Upper lobe of left lung (tissue), 6 donors: ENCODE measurements at places on chromosomes 13 and 19. TPM values are rescaled to one million over a fixed set of nuclear protein-coding genes. Genes with fewer than 3 reads are reported as not detected.

- peak; percentile 73 for DNase-seq
Observed at GRCh38 chr13:65149687-65150086, 2080.4 kb downstream of the PCDH9 start.

DNA sequence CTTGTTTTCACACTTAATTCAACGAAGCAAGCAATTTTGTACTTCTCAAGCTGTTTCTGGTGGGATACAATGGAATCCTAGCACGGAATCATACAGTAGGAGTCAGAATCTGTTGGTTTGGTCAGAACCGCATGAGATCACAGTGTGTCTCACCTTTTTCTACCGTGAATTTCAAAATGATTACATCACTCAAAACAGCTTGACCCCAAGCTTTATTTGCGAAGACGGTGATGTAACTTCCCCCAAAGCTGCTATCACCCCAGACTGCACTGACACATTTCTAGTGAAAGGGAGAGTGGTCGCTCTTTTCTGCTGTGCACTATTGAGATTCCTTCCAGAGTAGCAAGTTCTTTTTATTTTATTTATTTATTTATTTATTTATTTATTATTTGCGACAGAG lies 9.6 kb downstream of the C19orf18 start:
- DNase-seq: no peak

DNA sequence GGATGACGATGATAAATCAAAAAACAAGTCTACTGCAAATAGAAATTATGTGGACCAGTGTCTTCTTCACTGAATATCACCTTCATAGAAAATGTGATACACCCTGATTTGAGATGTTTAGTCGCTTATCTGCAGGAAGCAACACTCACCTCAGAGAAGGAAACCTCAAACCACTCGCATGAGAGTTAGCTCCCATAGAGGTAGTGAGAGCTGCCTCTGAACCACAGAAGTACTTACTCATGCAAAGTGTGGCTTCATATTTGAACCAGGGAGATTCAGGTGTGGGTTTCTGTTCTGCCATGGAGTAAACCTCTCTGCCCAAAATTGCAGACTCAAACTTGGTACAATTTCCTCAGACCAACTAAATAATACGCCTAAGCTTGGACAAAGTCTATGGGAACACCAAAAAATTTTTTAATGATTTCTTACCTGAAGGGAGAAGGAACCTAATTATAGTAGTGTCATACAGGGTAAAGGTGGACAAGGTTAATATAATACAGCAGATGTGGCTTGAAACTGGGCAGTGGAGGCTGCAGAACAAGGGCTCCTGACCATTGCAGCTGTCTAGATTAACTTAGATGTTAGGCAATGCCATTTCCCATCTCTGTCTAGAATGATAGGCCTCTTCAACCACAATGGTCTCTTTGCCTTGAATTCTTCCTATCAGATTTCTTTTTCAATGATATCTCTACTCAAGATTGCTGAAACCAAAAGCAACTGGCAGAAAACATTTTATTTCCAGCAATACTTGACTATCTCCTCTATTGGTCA lies 29.6 kb upstream of the RCBTB2 start:
- DNase-seq: peak; percentile 48

- DNase-seq: no peak
Observed at GRCh38 chr19:41646589-41647204, 19.8 kb upstream of the CEACAM4 start.

GRCh38 chr13:41974262-41974900 lies 13.5 kb upstream of the VWA8 start:
- no peak for DNase-seq

GRCh38 chr19:44367024-44367423 lies 10.5 kb upstream of the ZNF112 start:
- no peak for DNase-seq

GRCh38 chr19:13935765-13936510 lies 2.3 kb downstream of the PODNL1 start:
- DNase-seq: no peak

- no peak for DNase-seq
Observed at GRCh38 chr13:36862002-36862685, 43.1 kb downstream of the RFXAP start.

DNA sequence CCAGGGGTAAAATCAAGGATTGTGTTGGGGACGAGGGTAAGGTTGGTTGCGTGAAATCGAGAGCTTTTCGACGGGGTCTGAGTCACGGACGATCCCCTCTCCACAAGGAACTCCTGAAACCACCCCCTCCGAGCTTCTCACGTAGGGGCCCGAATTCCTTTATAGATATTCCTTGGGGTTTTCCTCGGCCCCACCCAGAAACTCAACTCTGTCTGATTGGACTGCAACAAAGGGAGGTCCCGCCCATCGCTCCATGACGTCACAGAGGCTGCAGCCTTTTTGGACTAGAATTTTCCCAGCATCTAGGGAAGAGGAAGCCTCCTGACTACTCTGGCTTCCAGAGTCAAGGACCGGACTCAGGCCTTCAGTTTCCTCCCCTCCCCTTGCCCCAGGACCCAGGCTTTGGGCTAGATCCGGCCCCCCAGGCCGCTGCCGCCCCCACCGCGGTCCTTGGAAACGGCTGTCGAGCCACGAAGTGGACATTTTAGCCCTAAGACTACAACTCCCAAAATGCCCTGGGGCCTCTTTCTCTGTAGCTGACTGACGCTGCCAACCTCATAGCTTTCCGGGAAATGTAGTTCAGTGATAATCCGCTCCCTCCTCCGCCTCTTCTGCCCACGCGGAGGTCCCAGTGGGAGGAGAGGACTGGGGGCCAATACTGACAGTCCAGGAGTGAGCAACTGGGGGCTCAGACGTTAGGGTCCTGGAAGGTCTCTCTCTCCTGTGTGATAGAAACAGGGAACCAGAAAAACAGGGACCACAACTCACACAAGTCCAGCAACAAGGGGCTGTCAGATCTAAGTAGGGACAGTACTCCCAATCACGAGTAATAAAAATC lies at the start of gene IZUMO1:
Gene IZUMO1, minus strand, starts transcription at position 172 of the 838 bp plus-strand sequence. CDS start 1,050 bp downstream, outside the sequence.
- peak; percentile 80 for DNase-seq

- no peak for DNase-seq
Observed at GRCh38 chr13:105364191-105364590, 1171.3 kb downstream of the EFNB2 start.

DNA sequence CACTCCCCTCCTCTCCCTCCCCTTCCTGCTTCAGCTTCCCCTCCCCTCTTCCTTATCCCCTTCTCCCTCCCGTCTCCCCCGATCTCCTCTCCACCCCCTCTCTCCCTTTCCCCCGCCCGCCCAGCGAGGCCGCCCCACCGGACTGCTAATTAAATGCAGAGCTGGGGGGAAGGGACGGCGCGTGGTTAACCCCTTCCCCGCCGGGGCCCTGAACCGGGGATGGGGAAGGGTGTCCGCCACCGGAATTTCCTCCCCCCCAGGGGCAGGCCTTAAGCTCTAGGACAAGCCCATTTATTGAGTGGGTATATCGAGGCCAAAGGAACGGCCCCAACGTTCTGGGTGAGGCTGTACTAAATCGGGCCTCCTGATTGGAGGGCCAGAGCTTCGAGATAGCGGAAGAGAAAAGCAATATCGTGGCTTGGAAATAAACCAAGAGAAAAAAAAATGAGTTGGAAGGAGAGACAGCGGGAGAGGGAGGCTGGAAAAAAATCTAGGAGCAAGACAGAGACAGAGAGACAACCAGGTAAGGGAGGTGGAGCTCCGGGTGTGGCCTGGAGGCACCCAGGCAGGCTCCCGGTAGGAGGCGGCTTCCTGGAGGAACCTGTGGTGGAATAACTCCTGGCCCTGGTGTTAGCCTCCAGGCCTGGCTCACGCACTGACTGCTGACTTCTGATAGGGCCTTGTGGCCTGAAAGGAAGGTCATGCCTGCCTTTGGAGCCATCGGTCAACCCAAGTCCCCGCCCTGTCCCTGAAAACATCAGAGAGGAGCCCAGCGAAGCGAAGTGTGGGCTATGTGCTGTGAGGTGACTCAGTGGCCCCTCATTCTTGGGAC lies 11.6 kb upstream of the JUND start:
- DNase-seq: peak; percentile 94

GRCh38 chr13:72953391-72953965 lies 105.3 kb upstream of the KLF5 start:
- DNase-seq: peak; percentile 84

DNA sequence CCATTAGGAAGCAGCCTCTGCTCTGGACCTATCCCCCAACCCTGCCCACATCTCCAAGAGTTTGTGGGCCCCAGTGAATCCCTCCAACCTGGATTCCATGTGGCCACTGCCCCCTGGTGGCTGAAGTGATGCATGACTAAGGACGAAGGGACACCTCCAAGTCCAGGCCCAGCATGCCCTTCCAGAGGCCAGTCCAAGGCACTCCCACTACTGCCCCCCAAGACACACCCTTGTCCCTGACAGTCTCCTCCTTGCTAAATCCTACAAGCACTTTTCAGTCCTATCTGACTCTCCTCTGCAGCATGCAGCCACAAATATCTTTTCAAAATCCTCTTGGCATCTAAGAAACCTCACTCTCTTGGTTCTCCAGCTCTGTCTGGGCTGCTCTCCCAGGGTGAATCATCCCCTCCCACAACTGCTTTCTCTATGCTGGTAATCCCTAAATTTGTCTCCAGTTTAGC lies 33.0 kb downstream of the DEDD2 start:
- no peak for DNase-seq

- DNase-seq: no peak
Observed at GRCh38 chr19:30004403-30004802, 62.4 kb downstream of the URI1 start.

DNA sequence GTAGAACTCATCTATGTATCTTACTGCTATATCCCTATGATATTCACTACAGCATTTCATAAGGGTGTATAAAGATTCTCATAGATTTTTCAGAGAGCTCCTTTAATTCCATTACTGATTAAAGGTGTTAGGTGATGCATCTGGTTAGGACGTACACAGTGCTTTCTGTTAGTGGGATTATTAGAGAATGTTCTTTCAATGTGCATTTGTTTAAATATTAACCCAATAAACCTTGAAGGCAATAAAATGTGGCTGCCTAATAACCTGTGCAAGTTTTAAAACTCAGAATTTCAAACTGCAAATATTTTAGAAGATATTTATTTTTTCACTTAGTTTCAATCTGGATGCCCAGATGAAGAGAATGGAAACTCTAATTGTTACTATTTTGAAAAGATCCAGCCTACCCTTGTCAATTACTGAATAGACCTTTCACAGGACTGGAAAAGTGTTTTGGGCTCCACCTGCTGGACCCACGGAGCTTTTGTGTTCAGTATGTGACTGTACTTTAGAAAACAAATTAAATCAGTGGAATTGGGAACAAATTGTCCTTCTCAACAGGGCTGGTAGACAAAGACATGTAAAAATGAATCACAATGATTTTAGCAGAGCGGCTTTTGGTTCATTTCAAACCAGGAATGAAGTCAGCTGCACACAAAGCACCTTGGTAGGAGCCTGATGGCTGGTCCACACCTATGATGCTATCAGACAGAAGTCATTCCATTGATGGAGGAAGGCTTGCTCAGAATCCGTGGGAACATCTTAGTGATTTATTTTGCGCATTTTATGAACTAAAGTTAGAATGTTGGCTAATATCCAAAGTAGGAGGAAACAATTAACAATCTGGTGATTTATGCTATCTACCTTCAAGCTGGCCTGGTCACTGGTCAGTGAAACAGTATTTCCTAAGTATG lies 89.4 kb upstream of the RAP2A start:
- peak; percentile 49 for DNase-seq

GRCh38 chr13:34076319-34076718 lies 258.4 kb downstream of the RFC3 start:
- no peak for DNase-seq

GRCh38 chr19:57559008-57559403 lies 657 bp downstream of the ZNF550 start:
- DNase-seq: no peak

DNA sequence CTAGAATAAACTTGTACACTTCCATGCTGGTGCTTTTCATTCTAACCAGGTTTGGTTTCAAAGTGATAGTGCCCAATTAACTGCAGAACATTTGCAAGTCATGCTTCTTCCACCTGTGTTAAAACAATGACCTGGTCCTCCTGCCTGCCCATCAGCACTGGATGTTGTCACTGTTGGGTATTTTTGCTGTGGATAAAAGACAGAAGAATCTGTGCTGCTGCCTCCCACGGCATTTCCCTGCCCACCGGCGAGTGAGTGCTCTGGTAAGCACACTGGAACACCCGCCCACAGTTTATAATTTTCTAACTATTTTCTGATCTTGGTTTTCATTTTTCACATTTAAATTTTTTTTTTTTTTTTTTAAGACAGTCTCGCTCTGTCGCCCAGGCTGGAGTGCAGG lies 2.3 kb upstream of the AKAP8 start:
- DNase-seq: no peak

DNA sequence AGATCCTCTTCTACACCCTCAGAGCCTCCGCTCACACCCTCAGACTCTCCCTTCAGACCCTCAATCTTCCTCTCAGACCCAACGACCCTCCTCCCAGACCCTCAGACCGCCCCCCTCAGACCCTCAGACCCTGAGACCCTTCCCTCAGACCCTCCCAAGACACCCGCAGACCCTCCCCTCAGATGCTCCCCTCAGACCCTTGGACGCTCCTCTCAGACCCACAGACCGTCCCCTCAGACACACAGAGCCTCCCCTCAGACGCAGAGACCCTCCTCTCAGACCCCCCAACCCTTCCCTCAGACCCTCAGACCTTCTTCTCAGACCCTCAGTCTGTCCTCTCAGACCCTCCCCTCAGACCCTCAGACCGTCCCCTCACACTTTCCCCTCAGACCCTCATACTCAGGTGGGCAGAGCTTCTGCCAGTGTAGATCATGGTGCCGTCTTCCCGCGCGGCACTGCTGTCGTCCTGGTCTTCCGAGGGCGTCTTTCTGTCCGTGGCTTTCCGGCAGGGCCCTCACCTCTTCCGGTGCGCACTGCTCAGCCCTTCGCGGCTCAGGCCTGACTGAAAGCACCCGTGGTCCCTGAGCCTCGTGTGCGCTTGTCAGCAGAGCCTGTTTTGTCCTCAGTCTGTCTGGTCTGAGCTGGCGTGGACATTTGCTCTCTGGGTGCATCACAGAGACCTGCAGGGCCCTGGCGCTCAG lies 18.9 kb upstream of the TFDP1 start:
- DNase-seq: no peak

- no peak for DNase-seq
Observed at GRCh38 chr13:62309904-62310303, 894.3 kb upstream of the PCDH20 start.

The ARRDC2 gene
- 253 TPM for total RNA-seq

The FPR1 gene
- total RNA-seq: 24.4 TPM

The RFPL4A gene
- not detected for total RNA-seq

The SIX5 gene
- 7.4 TPM for total RNA-seq

The EIF3K gene
- 247 TPM for total RNA-seq

The DYRK1B gene
- total RNA-seq: 25.6 TPM

The IL11 gene
- 0.34 TPM for total RNA-seq

The C19orf81 gene
- total RNA-seq: 5.2 TPM

The USHBP1 gene
- total RNA-seq: 19.9 TPM

The SLC8A2 gene
- 0.11 TPM for total RNA-seq

The PLEKHA4 gene
- 10.8 TPM for total RNA-seq

The ZNF211 gene
- 15.7 TPM for total RNA-seq

The ZNF587B gene
- 32.5 TPM for total RNA-seq
